ENCODE measurements at places on chromosomes 1 and 21.

- DNase-seq = peak; percentile 19
Observed at GRCh38 chr1:40183055-40183710, 22.0 kb downstream of the RLF start.

DNA sequence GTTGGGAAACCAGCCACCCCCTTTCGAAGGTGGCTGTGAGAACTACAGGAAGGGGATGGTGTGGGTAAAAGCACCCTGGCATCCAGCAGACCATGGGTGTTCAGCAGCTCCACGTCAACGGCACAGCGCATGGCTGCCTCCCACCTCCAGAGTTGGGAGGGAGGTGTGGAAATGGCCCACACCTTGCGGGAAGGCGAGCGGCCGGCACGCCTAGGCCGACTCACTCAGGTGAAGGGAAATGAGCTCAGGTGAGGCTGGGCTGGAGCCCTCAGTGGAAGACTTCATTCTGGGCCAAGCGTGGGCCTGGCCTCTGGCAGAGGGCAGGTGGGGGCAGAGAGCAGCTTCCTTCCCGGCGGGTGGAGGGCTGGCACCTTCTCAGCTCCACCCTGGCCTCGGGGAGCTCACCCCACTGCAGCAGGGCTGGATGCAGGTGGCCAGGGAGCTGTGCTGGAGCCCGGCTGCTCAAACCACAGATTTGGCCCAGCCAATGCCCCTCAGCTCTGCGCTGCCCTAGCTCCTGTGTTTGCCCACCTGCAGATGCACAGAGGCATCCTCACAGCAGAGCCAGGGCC, 24.8 kb upstream of the ALDH4A1 start:
- no peak for DNase-seq

- DNase-seq = peak; percentile 32
Observed at GRCh38 chr21:45086337-45086958, 12.1 kb downstream of the ADARB1 start.

- DNase-seq = no peak
Observed at GRCh38 chr21:40215941-40216340, 348.7 kb downstream of the PCP4 start.

GRCh38 chr21:44067011-44067839, 40.0 kb upstream of the PWP2 start:
- DNase-seq = no peak

DNA sequence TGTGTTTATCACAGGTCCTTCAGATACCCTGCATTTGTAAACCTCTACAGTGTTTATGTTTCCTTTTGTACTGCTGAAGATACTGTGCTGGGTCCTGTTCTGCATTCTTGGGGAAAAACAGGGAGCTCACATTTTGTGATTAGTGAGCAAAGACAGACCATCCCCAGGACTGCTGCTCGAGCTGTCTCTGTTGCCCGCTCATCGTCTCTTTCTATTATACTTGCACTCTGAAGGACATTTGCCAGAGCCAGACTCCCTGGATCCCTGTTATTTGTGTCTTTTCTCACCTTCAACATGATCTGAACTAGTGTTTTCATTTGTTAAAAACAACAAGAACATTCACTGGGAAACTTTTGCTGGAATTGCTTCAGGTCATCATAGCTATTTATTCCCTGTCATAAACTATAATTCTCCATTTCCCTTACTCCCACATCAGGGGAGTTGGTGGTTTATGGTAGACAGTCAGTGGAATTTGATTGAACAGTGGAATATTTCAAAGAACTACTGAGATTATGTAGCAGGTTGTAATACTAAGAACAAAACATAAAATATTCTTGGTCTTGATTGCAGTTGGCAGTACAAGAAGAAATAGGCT, 53.0 kb downstream of the PRRX1 start:
- DNase-seq = no peak

- no peak for DNase-seq
Observed at GRCh38 chr1:64197076-64197475, 6.3 kb upstream of the UBE2U start.

GRCh38 chr21:28832013-28832714, 160.5 kb downstream of the LTN1 start:
- no peak for DNase-seq

GRCh38 chr1:31510304-31510703, 66.0 kb upstream of the TINAGL1 start:
- no peak for DNase-seq

- DNase-seq = no peak
Observed at GRCh38 chr1:119660253-119661083, 12.4 kb upstream of the ZNF697 start.

DNA sequence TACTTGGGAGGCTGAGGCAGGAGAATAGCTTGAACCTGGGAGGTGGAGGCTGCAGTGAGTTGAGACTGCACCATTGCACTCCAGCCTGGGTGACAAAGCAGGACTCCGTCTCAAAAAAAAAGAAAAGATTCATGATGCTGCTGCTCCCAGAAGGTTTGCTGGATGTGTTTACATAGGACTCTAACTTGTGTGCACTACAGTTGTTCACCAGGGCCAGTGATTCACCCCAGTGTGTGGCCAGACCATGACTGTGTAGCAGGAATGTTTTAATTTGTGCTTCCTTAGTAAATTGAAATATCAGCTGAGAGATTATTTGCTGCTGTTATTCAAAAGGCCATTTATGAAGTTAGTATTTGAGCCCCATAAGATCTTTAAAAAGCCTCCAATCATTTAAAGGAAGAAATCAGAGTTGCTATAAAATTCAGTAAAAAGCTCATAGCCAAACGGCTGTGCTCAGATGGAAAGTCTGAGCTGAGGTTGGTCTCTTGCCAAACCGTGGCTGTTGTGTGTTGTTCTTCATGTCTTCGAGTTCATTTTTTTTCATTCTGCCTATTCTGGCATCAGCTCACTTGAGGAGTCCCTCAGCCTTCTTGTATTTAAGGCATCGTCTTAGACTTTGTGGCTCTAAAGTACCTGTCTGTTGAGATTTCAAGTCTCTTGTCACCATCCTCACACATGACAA, 18.1 kb upstream of the PGD start:
- DNase-seq = no peak

DNA sequence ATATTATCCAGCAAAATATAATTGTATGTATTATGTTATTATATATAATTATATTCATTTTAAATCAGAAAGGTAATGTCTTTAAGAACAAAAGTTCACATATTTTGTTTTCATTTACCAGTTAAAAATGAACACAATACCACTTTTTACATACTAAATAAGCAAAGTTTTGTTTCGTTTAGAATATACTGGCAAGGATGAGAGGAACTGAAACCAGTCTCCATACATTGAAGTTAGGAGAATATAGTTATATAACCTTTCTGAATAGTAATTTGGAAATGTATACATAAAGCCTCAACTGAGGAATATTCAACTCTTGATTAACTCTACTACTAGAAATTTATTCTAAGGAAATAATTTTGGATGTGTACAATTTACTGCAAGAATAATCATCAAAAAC, 110.5 kb downstream of the ZNF644 start:
- no peak for DNase-seq

GRCh38 chr21:17359781-17360180, 153.1 kb upstream of the CXADR start:
- no peak for DNase-seq

DNA sequence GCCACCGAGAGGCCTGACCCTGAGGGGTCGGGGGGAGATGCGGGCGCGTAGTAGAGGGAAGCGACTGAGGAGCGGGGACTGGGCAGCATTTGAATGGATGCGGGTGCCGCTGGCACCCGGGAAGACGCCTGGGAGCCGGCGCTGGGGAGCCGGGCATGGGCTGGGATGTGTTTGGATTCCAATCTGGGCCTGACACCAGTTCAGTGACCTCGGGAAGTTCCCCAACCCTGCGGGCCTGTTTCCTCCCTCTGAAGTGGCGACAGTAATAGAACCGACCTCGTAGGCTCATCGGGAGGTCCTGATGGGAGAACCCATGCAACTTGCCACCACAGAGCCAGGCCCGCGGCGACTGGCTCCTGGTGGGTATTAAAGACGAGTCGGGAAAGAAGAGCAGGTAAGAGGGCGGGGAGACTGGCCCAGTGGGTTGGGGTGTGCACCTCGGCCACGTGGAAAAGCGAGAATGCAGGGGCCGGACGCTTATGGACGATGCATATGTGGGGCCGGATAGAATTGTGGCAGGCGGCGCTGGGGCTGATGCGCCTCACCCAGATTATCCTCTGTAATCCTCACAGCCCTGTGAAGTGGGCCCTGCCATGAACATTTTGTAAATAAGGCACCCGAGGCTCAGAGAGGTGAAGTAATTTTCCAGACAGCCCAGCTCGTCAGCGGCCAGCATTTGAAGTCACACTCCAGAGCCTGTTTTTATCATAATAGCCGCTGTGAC, 105.8 kb downstream of the SLC16A1 start:
- DNase-seq = no peak

DNA sequence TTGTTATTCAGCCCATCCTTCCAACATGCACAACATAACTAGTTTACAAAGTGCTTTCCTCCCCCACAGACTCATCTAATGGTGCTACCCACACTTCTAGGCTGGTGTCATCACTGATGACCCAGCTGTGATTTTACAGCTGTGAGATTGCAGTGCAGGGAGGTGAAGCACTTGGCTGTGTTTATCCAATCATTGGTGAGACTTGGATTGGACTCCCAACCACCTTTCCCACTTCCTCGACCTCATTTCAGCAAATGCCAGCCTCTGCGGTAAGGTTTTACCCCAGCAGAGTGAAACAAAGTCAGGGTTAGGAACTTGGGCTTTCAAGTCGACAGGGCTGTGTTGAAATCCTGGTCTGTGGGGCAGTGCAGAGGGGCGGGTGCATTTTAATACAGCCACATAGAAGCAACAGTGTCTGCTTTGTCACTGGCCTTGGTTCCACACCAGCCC, 22.1 kb downstream of the ECHDC2 start:
- peak; percentile 91 for DNase-seq

DNA sequence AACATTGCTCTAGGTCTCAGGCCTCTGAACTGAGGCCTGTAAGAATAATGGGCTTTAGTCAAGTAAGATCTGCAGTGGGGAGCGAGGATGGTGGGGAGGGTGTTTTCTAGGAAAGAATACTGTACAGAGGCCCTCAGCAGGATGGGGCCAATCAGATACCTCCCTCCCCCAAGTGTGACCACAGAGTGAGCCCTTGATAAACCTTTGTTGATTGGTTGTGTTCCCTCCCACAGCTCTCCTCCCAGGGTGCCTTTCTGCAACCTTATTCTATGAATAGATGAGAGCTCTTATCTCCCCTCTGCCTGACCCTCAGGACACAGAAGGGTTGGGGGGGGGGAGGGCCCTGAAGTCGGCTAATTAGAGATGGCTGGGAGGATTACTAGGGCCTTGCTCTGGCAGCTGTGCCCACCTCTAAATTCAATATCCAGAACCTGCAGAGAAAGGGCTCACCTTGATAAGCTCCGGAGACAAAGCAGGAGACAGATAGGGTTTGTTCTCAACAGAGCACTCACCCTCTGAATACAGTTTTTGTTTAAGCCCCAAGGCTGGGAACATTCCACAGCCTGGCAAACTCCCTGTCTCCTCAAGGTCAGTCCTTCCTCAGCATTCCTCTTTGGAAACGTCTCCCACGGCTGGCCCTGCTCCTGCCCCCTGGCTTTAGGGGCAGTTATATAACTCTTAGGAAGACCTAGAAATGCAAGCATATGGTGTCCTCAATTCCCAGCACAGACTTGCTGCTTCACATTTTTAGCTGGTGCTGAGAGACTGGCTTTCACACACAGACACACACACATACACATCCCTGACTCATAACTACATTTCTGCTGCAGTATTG, 42.9 kb downstream of the ATP1A1 start:
- DNase-seq = no peak

- no peak for DNase-seq
Observed at GRCh38 chr1:55986003-55986402, 593.4 kb downstream of the PLPP3 start.

DNA sequence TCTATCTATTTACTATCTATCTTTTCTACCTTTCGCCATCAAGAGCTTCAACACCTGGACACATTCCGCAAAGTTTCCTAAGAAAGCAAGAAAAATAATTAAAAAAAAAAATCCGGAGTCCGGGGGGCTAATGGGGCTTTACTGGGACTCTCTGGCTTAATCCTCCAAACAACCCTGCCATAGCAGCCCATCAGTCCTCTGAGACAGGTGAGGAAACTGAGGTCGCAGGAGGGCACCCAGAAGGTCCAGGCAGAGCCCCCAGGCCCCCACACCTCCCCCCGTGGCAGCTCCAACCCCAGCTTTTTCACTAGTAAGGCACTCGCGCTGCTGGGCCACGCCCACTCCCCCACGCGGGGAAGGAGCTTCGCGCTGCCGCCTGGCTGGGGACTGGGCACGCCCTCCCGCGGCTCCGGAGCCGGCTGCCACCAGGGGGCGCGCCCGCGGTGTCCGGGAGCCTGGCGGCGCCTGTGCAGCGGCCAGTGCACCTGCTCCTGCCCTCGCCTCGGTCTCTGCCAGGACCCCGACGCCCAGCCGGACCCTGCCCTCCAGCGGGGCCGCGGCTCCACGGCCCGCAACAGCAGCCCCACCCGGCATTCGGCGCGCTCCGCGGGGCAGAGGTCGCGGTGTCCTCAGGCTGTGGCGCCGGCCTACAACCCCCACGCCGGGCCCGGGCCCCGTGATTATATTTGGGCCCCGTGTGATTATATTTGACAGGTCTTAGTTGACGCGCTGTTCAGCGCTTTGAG, 54.1 kb upstream of the SAMD11 start:
- peak; percentile 47 for DNase-seq

GRCh38 chr1:111956155-111956771, 33.2 kb downstream of the KCND3 start:
- no peak for DNase-seq

- no peak for DNase-seq
Observed at GRCh38 chr1:230516889-230517288, 90.8 kb upstream of the PGBD5 start.

DNA sequence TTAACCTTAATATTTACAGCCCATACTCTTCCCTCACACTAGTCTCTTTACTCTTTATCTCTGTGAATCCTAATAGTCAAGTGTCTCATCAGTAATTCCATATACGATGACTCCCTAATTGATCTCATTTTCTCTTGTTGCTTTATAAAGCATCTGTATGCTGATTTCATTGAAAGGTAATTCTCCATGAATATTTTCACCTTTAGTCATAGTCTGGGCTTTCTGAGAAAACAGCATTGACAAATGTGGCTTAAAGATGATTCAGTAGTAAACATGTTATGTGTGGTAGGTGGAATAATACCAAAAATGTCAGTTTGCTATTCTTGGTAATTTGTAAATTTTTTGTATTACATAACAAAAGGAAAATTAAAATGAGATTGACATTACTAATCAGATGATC, 1176.5 kb downstream of the NCAM2 start:
- DNase-seq = no peak

DNA sequence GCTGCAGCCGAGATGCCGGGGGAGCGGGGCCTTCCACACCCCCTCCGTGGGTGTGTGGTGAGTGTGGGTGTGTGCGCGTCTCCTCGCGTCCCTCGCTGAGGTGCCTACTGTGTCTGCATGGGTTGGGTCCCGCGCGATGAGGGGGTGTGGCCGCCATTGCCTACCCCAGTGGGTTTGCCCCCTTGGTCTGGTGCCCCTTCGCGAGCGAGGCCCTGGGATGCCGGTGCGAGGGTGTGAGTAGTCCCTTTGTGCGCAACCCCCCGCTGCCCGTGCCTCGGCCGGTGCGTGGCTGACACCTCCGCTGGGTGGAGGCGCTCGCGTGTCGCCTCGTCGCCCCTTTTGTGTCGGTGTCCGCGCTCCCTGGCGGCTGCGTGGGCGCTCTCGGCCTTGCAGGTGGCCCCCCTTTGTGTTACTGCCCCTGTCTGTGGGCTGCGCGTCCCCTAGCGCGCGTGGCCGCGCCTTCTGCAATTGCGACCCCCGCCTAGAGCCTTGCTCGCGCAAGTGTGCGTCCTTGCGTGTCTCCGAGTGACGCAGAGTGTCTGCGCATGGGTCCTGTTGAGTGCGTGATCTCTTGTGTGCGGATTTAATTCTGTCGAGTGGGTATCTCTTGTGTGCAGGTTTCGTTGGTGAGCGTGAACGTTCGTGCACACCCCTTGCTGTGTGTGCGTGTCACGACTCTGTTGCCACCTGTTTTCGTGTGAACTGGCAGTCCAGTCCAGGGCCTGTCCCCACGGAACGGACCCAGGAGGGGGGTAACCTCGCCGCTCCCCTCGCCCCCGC, 553 bp downstream of the TTC3 start:
- peak; percentile 42 for DNase-seq

Measured in MV-4-11 (cell line).